ENCODE measurements at places on chromosomes 1 and 21.
A peak's percentile ranks its signal among the peaks of the same experiment; 100 is the strongest.

GRCh38 chr1:218080863-218081262 is 204.2 kb upstream of the RRP15 start:
- no peak for DNase-seq

DNA sequence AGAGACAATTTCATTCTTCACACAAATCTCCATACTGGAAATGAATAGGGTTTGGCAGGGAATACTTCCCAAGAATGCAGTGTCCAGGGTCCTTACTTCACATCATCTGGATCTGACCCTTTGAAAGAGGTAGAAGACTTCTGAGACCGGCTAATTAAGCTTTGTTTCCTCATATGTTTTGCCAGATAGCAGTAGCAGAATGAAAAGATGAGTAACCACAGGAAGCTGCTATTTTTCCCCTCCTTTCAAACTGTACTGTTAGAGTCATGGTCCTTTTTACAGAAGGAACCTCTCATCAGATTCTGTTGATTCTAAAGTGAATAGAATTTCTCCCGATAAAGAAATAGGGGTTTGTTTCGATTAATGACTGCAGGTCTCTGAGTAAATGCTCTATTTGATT is 1.4 kb upstream of the OLFML3 start:
- no peak for DNase-seq

GRCh38 chr1:160374306-160375110 is 7.6 kb downstream of the NHLH1 start:
- no peak for DNase-seq

DNA sequence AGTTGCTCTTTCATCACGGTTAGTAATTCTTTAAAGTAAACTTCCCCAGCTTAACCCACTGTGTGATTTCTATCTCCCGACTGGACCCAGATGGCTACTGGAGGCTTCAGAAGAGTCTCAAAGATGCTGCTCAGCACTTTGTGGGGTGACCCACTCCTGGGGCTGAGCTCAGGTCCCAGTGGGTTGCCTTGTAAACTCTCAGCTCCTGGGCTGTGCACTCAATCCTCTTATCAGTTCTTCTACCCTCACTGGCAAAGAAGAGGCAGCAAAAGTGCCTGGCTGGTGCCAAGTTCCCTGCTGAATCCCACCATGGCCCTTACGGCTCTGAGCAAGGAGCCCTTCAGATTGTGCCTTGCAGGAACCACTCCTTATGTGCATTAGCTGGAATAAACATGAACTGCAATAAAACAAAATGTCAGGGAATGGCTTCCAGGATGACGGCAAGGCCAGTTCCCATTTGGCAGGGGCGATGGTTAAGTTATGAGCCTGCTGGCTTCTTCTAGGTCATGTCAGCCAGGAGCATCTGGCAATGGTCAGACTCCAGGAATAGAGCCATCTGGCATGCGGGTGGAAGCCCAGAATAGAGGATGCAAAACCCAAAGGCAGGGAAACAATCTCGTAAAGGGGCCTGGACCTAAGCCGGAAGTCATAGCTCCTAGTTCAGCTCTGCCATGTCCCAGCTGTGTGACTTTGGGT is 6.8 kb downstream of the MYOC start:
- DNase-seq = no peak

- no peak for DNase-seq
These were observed 70.9 kb upstream of the HMCN1 start for GRCh38 chr1:185663332-185663731.

DNA sequence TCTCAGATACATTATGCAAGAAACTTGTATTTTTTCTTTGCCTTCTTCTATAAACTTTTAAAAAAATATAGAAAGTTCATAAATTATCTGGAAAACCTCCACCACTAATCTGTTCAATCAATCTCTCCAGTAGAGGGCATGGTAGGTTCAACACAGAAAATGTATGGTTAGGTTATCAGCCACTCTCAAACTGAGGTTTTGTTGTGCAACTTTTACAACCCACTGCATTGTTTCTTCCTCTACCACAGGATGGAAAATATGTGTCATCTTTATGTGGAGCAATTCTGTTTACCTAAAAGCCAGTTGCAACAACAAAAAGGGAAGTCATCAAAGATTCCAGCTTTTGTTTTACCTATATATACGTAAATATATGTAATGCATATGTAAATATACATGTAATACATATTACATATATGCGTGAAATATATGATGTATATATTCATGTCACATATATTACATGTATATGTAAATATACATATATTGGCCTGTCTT is 3.0 kb upstream of the RGS2 start:
- no peak for DNase-seq

DNA sequence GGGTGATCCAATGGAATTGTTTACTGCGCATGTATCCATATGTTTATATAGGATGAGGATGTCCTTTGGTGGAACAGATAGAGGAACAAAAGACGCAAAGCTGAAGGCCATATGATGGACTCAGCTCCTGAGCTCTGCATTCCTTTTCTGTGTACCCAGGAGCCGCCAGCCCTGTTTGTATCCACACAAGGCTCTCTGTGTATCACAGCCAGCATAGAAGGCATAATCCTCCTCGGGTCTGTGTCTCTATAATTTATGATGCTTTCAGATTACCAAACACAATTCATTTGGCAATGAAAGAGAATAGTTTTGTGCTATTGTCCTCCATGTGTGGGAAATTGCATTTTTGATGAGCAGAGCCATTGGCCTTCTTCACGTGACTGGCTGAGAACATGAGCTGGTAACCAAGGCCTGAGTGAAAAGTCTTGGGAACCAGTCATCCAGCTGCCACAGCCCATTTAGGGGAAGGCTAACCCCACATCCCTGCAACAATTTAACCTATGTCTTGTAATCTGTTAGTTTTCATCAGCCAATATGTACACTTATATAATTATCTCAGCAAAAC is 119.2 kb downstream of the PBX1 start:
- DNase-seq = no peak

DNA sequence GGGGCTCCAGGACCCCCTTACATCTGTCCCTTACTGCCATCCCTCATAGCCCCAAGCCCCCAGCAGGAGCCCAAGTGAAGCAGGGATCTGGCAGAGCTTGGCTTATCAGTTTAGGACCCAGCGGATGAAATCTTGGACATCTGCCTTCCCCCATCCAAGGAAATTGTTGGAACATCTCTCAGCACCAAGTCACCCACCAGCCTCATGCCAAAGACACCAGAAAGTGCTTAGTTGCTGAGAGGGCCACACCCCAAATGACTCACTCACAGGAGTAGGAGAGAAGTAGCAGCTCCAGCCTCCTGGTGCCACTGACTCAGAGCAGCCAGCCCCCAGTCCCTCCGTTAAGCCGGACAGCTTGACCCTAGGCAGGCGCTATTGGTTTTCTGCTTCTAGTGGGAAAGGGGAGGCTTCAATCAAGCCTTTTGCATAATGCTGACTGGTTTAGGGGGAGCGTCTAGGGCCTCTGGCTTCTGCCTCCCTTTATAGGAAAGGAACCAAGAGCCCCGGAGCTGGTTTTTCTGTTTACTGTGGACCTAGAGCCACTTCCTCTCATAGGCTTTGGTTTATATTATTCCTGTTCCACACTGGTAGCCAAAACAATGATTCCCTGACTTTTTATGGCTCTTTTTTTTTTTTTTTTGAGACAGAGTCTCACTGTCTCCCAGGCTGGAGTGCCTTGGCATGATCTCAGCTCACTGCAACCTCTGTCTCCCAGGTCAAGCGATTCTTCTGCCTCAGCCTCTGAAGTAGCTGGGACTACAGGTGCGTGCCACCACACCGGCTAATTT is 114.2 kb upstream of the IPO9 start:
- no peak for DNase-seq

- no peak for DNase-seq
These were observed 110.9 kb upstream of the C21orf91 start for GRCh38 chr21:17930093-17930492.

- DNase-seq = no peak
These were observed 15.7 kb upstream of the PHC2 start for GRCh38 chr1:33446590-33446989.

DNA sequence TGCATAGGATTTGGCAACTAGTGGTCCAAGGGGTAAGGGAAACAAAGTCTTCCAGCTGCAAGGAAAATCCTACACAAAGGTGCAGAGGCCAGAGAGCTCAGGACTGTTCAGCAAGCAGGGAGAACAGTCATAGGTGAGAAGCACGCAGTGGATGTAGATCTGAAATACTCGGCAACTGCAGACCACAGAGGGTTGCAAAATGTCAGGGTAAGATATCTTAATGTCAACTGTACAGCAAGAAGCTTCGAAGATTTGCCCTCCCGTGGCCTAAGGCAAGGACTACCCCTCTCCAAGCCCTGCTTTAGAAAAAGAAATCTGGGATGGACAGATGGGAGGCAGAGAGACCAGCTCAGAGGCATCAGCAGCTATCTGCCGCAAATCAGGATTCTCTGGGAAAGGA is 153.4 kb upstream of the IRF2BP2 start:
- no peak for DNase-seq

DNA sequence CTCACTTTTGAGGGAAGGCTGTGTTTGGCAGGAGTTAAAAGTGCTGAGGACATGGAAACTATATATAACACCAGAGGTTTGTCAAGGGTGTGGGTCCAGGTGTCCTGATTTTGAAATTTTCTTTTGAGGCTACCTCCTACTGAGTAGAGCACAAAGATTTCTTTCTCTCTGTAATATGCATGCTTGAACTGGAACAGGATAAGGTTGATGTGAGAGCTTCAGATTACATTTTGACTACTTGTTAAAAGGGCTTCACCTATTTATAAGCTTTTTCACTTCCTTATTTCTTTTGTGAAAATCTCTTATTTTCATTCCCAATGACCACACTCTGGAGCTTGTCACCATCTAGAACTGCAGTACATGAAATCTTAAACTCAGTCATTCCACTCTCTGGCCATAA is 59.8 kb upstream of the PLA2G4A start:
- no peak for DNase-seq

GRCh38 chr21:41768437-41769042 is 1.7 kb upstream of the RIPK4 start:
- DNase-seq = peak; percentile 77

DNA sequence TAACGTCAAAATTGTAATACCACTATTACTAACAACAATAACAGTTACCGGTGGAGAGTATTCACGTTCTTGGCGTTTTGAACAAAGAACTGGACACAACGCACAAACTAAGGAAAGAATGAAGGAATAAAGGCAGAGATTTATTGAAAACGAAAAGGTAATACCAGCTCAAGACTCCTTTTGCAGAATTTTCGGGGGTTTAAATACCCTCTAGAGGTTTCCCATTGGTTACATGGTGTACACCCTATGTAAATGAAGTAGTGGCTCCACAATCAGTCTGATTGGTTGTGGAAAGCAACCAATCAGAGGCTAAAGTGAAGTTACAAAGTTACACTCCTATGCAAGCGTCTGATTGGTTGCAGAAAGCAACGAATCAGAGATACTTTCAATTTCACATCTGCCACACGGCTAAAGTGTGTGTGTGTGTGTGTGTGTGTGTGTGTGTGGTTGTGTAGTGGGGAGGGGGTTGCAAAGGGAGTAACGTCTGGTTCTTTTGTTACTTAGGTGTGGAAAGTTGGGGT is 1.1 kb upstream of the GTF2B start:
- no peak for DNase-seq

DNA sequence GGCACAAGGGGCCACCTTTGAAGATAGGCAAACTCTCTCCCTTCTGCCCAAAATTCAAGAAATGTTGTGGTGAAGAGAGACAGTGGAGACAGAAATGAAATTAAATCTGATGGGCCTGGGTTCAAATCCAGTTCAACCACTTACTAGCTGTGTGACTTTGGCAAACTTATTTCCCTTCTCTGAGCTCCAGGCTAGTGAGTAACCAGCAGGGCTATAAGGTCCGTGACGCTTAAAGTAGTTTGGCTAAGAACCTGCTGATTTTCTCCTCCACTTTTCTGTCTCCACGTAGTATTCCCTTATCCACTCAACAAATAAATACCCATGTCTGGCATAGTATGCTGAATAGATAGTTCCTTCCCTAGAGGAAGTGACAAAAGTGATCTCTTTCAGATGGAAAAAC is 1.9 kb downstream of the SLC2A1 start:
- no peak for DNase-seq

- DNase-seq = peak; percentile 96
These were observed 316.0 kb upstream of the VAMP3 start for GRCh38 chr1:7454895-7455784.

DNA sequence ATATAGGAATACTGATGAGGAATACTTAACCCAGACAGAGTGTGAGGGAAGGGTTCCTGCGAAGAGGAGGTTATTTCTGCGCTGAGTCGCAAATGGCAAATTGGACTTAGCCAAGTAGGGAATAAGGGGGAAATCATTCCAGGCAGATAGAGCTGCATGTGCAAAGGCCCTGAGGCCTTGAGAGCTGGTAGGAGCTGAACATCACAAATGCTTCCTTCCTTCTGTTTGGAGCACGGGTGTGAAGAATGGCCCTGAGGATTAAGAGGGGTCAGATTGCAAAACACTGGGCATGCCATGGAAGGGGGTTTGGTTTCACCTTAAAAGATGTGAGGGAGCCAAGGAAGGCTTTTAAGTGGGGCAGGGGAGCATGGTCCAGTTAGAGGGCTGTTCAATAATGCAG is 12.4 kb downstream of the IER5 start:
- no peak for DNase-seq

DNA sequence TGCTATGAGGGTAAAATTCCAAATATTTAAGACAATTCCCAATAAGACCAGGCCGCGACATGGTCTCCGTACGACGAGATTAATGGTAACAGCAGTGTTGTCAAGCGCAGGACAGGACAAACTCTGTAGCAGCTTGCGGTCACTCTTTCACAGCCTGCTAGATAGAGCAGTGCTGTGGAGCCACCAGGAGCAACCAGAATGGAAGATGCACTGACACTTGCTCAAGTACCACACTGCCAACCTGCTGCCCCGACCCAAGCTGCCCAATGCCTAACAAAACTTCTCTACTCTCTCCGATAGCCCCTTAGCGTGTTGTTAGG is 636 bp downstream of the WARS2 start:
- DNase-seq = peak; percentile 89

GRCh38 chr1:40708750-40709099 is 17.2 kb downstream of the NFYC start:
- peak; percentile 98 for DNase-seq

- peak; percentile 49 for DNase-seq
These were observed 102.4 kb upstream of the SERBP1 start for GRCh38 chr1:67532452-67533216.

GRCh38 chr1:159121526-159121925 is 45.0 kb upstream of the AIM2 start:
- DNase-seq = peak; percentile 4

DNA sequence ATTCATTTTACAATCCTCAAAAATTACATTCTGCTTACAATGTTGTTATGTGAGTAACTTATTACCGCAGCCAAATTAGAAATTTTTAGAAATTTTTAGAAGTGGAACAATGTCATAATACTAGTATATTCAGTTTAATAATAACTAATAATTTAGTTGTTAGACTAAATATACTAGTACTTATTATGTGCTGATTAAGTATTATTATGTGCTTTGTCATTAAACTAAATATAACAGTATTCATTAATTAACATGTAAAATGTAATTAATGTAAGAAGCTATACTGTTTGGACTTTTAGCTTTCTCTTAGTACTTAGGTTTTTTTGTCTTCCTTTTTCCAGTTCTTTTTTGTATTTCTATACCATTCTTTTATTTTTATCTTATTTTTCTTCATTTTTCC is 15.3 kb downstream of the ODR4 start:
- no peak for DNase-seq

- DNase-seq = peak; percentile 48
These were observed 1.6 kb upstream of the MX2 start for GRCh38 chr21:41360072-41360821.

All from DMS79 treated with DMSO at 0.1 percent for 48 hours (cell line).